ENCODE measurements at places on chromosomes 7 and 10.

DNA sequence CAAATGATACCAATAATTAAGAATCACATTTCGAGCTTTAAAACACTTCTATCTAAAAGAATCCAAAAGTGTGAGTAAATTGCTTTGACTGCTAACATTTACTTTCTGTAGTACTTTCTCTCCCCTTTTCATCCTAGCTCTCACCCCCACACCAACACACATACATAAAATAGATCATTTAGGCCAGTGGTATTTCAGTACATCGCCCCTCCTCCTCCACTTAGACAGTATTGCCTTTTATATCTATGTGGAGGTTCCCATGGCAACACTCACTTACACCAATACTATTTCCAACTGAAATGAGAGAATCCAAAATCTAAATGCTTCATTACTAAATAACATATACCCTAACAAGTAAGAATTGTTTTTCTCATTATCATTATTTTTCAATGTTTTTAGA lies 58.9 kb downstream of the HIBADH start:
- H3K36me3 ChIP-seq = no peaks in the 10 kb centered on the region
- DNase-seq = peak; percentile 37
- no peak overlapping the region for H3K27ac ChIP-seq
- H3K4me3 ChIP-seq = no peak overlapping the region
- peaks cover 3% of the 10 kb centered on the region for H3K4me1 ChIP-seq

DNA sequence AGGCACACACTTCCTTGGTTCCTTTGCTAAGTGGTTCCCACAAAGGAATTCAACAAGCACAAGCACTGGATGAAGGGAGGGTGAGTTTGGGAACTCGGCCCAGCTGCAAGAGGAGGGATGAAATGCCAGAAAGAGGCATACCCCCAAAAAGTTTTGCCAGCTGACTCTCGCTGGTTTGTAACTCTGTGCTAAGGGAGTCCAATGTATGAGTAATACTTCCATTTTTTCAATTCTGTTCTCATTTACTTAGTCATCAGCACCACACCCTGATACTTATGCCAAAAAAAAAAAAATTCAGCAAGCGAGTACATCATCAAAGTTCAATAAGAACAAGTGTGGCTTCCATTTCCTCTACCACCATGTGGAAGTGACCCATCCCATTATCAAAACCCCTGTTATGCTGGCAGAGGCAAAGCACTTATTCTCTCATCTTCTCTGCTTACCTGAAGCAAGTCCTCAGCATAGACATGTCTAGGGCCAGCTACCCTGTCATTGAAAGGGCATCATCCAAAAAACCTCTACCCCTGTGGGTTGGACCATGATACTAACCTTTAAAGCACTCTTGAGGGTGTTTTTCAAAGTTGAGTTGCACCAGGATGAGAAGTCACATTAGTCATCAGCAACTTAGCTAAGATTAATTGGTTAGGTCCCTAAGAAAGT lies 6.9 kb upstream of the HYCC1 start:
- DNase-seq = no peak
- H3K27me3 ChIP-seq = no peaks in the 10 kb centered on the region
- H3K4me1 ChIP-seq = no peaks in the 10 kb centered on the region
- no peaks in the 10 kb centered on the region for H3K36me3 ChIP-seq

DNA sequence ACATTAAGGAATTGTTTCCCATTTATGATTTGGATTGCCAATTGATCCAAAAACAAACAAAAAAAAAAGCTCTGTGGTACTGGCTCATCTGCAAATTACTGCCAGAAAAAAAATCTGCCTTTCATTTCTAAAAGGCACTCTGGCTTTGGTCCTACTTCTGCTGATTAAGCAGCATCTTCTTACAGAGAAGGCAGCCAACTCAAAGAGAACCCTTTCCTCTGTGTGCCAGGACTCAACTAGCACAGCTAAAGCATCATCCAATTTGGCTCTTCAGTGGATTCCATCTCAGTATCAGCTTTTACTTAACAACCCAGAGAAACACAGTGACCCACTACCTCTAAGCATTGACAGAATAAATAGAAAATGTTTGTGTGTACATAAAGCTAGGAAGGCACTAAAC lies 80.6 kb downstream of the GSAP start:
- H3K4me1 ChIP-seq = peaks cover 6% of the 10 kb centered on the region
- no peak for DNase-seq
- no peaks in the 10 kb centered on the region for H3K36me3 ChIP-seq
- H3K4me3 ChIP-seq = no peak overlapping the region
- H3K27ac ChIP-seq = no peak overlapping the region
- no peaks in the 10 kb centered on the region for H3K27me3 ChIP-seq

- H3K4me1 ChIP-seq = no peaks in the 10 kb centered on the region
- no peaks in the 10 kb centered on the region for H3K36me3 ChIP-seq
- H3K27me3 ChIP-seq = no peaks in the 10 kb centered on the region
- H3K27ac ChIP-seq = no peak overlapping the region
- H3K4me3 ChIP-seq = no peak overlapping the region
- no peak for DNase-seq
Measured at GRCh38 chr10:47123716-47124288, 176.2 kb upstream of the GDF10 start.

DNA sequence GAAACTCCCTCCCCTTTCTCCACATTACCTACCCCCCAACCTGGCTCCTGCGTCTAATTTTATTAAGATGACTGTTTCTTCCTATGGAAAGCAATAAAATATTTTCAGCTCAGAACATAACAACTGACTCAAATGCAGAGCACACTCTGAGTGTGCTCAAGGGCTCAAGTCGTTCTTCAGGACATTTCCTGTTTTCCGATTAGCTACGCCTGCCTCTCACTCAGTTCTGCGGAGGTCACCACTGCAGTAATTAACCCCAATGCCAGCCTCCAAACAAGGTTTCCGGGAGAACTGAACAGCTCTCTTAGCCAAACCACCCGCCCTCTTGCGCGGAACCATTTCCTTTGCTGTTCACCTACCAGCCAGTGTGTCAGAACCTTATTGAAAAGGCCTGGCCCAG lies 19.3 kb downstream of the MYOF start:
- H3K4me3 ChIP-seq = no peak overlapping the region
- no peak overlapping the region for H3K27ac ChIP-seq
- H3K36me3 ChIP-seq = no peaks in the 10 kb centered on the region
- DNase-seq = no peak
- peaks cover 4% of the 10 kb centered on the region for H3K4me1 ChIP-seq

- H3K4me1 ChIP-seq = no peaks in the 10 kb centered on the region
- no peak for DNase-seq
- no peaks in the 10 kb centered on the region for H3K27me3 ChIP-seq
- no peak overlapping the region for H3K27ac ChIP-seq
- H3K36me3 ChIP-seq = no peaks in the 10 kb centered on the region
Measured at GRCh38 chr10:87882555-87883294, 19.3 kb downstream of the PTEN start.

DNA sequence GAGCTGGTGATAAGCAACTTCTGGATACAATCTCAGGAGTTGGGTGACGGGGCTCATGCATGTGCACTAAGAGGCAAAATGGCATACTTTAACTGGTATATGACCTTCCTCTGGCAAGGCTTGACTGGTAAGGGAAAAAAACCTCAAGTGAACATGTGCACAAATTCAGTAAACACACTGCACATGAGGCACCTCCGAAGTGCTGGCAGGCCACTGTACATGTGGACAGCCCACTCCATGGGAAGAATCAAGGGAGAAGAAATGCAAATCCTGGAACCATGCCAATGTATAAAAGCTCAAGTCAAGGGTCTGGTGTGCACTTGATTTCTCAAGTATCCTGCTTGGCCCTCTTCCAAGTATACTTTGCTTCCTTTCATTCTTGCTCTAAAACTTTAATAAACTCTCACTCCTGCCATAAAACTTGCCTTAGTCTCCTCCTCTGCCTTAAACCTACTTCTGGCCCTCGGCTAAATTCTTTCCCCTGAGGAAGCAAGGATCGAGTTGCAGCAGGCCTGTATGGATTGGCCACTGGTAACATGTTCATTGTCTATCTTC lies 167.2 kb downstream of the RAMP3 start:
- no peaks in the 10 kb centered on the region for H3K36me3 ChIP-seq
- DNase-seq = no peak
- H3K27ac ChIP-seq = no peak overlapping the region
- no peaks in the 10 kb centered on the region for H3K4me1 ChIP-seq
- H3K27me3 ChIP-seq = no peaks in the 10 kb centered on the region

DNA sequence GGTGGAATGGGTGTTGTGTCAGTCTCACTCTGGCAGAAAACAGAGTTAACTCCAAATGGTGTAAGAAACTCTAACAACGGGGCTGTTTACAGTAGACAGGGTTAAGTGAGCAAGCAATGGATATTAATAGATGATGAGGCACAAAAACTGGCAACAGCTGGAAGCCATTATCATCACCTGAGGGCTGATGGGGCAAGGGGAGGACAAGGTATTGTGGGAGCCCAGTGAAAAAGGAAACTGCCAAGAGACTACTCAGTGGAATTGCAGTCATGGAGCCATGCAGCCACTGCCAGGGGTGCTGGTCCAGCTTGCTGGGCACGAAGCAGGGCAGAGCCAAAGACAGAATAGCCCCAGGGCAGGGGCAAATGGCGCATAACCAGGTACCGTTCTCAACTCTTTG lies 260.7 kb downstream of the BICC1 start:
- DNase-seq = no peak
- H3K27ac ChIP-seq = no peak overlapping the region
- no peaks in the 10 kb centered on the region for H3K4me1 ChIP-seq

DNA sequence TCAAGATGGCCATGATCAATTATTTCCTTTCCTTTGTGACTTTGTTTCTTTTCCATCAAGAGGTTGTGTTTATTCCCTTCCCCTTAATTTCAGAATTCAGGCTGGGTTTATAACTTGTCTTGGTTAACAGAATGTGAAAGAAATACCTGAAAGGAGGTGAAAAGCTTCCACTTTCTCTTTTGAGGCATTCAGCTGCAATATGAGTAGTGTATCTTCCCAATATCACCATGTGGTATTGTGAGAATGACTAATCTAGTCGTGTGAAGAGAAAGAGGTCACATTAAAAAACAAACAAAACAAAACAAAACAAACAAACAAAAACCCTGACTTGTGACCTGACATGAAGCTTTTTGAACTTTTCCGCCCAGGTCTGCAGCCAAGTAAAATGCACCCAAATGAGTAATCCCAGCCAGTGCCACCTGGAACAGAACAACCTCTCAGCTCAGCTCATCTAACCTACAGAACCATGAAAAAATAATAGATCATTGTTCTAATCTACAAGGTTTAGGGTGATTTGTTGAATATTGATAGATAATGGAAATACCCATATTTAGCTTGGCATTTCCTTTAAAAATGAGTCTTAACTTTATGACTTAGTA lies 70.8 kb upstream of the TEX47 start:
- no peak for DNase-seq
- no peak overlapping the region for H3K27ac ChIP-seq
- H3K27me3 ChIP-seq = no peaks in the 10 kb centered on the region
- no peaks in the 10 kb centered on the region for H3K4me1 ChIP-seq

DNA sequence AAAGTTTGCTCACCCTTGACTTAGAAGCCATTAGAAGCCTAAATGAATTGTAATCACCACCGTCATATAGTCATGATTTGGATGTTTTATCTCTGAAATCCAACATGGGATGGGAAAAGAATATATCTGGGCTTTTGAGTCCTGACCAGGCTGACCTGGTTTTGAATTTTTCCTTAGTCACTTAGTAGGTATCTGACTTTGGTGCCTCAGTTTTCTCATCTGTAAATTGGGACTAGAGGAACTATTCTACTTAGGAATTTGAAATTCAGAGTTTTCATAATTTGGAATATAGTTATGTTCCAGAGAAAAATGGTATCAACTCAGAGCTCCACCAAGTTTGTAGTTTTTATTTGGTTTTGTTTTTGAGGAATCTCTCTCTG lies 40.9 kb downstream of the SHOC2 start:
- no peak for DNase-seq
- H3K4me3 ChIP-seq = no peak overlapping the region
- H3K36me3 ChIP-seq = no peaks in the 10 kb centered on the region
- H3K27me3 ChIP-seq = no peaks in the 10 kb centered on the region
- no peaks in the 10 kb centered on the region for H3K4me1 ChIP-seq

- no peaks in the 10 kb centered on the region for H3K27me3 ChIP-seq
- H3K4me3 ChIP-seq = no peak overlapping the region
- H3K4me1 ChIP-seq = peaks cover 2% of the 10 kb centered on the region
- H3K36me3 ChIP-seq = no peaks in the 10 kb centered on the region
- H3K27ac ChIP-seq = no peak overlapping the region
Measured at GRCh38 chr10:44056967-44057805, 327.7 kb downstream of the CXCL12 start.

GRCh38 chr10:43913676-43914235 lies 265.1 kb upstream of the ZNF32 start:
- no peak for DNase-seq
- H3K27me3 ChIP-seq = no peaks in the 10 kb centered on the region
- H3K27ac ChIP-seq = no peak overlapping the region

DNA sequence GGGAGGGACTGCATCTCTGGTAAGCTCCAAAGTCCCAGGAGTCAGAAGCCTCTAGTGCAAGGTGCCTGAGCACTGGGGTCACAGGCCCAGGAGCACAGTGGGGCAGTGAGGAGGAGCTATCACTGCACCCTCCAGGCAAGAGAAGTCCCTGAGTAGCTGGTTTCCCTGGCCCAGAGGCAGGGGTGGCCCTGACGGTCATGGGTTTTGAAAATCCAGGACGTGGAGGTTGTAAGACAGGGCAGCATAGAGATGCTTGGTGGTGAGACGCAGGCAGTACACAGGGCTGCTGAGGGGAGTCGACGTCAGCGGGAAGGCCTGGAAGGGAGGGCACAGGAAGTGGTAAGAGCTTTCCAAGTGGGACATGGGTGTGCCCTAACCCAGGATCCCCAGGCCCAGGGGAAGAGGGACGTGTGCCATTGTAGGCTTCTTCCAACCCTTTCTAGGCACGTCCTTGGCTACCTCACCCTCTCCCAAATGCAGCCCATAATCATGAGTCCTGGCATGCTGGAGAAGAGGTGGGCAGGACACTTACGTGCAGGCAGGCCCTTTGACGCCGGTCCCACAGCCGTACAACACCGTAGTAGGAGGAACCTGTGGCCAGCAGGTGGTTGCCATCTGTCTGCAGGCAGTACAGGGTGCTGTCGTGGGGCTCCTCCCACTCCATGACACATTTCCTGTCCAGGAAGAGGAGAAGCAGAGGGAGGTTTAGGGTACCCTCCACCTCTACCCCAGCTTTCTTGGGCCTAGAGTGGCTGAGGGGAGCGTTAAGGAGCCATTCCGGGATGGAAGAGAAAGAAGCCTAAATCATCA lies 23.2 kb downstream of the DPCD start:
- peaks cover 2% of the 10 kb centered on the region for H3K36me3 ChIP-seq
- H3K4me1 ChIP-seq = peaks cover 26% of the 10 kb centered on the region
- no peak overlapping the region for H3K27ac ChIP-seq
- H3K4me3 ChIP-seq = no peak overlapping the region

DNA sequence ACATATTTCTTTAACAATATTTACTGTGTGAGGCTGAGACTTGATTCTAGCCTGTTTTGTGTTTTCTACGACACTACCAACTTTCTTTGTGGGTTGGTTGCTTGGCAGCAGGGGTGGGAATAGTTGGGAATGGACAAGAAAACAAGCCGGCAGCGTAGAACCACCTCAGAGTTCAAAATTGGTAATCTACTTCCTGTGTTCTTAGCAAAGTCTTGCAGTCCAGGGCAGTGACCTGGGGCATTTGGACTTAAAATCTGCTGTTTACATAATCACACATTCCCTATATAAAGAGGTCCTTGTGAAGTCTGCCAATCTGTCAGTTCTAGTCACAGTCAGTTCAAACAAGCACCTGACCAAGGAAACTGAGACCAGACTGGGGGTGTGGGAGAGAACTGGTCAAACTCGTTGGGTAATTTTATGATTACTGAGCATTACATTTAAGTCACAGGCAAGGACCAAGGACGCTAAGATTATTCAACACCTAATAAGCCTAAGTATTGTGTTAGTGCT lies 167.9 kb downstream of the CPEB3 start:
- H3K4me3 ChIP-seq = no peak overlapping the region
- H3K4me1 ChIP-seq = no peaks in the 10 kb centered on the region
- no peaks in the 10 kb centered on the region for H3K27me3 ChIP-seq
- DNase-seq = no peak
- no peak overlapping the region for H3K27ac ChIP-seq
